Esophagus squamous epithelium (tissue), 5 donors: ENCODE measurements at places on chromosomes 3 and 15.

GRCh38 chr3:57382933-57383332, 90.4 kb upstream of the ASB14 start:
- DNase-seq = no peak

DNA sequence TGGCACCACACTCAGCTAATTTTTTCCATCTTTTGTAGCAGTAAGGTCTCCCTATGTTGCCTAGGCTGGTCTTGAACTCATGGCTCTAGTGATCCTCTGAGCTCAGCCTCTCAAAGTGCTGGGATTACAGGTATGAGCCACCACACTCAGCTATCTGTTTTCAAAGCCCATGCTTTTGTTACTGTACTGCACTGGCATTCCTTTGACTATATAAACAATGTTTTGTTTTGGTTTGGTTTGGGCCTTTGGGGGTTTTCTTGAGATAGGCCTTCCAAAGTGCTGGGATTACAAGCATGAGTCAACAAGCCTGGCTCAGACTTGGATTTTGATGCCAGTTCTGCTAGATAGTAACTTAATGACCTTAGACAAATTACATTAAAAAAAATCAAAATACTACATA, 89.7 kb upstream of the GK5 start:
- DNase-seq = no peak

GRCh38 chr3:150049317-150049716, 78.6 kb upstream of the PFN2 start:
- no peak for DNase-seq

DNA sequence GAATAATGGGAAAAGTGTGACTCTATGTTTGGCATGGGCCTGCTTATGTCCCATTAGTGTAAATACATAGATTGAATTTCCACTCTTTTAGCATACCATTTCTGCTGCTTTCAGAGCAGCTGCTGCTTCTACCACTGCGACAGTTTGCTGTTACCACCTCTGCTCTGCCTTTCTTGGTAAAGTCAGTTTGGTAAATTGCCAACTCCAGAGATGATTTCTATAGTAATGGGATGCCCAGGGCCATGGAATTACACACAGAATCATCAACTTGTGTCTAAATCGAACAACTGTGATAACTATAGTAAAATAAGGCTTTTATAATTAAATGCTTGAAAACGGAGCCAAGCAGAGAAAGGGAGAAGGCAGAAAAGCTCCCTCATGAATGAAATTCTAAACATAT, 168.4 kb upstream of the VEPH1 start:
- DNase-seq = no peak

- DNase-seq = no peak
Measured at GRCh38 chr3:129855170-129855831, 38.2 kb downstream of the TMCC1 start.

DNA sequence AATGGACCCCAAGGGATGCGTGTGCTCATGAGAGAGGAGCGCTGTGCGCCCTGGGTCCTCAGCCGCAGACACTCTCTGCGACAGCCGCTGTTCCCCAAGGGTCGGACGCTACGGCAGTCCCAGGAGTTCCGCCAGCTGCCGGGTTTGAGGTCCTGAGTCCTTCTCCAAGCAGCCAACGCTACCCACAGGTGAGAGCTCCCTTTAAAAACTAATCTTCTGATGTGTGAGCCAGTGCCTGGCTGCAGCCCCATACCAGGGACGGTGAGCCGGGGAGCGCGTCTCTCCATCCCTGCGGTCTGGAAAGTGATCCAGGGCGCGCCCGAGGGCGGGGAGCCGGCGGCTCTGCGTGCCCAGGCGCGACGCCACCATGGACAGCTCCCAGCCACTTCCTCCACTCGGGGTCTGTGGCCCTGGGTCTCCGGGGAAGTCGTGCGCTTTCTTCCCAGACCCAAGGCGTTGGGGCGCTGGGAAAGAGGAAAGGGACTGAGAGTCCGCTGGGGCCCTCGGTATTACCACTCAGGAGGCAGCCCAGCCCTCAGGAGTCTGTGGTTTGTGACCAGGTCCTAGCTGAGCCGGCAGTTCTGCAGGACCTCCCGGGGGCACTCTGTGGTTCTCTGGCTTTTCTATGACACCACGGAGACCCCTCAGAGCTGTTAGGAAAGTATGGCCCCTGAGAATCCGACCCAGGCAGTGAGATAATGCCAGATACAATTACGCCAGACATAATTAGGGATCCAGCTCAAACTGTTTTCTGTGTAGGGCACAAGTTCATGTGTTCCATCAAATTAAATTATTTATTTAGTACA, 1.4 kb downstream of the CEMIP start:
- no peak for DNase-seq

GRCh38 chr3:181921220-181921619, 209.5 kb downstream of the SOX2 start:
- no peak for DNase-seq

GRCh38 chr3:71142441-71143161, 440.9 kb downstream of the FOXP1 start:
- no peak for DNase-seq

DNA sequence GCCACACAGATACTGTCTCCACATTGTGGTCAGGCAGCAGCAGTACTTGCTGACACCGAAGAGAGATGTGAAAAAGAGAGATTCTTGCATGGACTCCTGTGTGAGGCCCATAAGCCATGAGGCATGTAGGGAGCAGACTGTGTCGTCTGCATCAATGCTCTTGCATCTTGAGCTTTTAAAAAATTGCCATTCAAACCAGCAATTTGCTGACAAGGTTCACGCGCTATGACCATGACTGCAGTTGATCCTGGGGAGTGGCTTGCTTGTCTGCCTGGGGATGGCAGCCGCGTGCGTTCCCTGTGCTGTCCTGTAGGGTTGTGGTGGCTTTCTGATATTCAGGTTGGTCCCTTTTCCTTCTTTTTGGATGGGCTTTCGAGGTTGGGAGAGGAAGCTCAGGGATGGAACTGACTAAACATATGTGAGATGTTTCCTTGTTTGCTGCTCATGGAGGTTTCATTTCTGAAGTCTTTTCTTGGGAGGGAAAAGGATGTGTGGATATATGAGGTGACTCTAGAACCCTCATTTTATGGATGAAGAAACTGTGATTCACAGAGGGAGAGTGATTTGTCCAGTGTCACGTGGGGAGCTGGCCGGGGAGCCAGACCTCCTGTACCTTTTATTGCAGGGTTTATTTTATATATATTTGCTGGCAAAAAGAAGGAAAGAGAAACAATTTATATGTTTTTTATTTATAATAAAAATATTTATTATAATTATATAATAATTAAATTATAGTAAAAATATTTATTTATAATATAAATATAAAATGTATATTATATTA, 48.6 kb downstream of the LPP start:
- no peak for DNase-seq

GRCh38 chr3:89116476-89116875, 9.1 kb downstream of the EPHA3 start:
- DNase-seq = no peak

- DNase-seq = no peak
Measured at GRCh38 chr3:196235452-196236122, 19.3 kb downstream of the SLC51A start.

GRCh38 chr3:42996633-42997075, 17.5 kb downstream of the GASK1A start:
- DNase-seq = no peak

GRCh38 chr15:70432924-70433495, 330.3 kb downstream of the UACA start:
- no peak for DNase-seq

DNA sequence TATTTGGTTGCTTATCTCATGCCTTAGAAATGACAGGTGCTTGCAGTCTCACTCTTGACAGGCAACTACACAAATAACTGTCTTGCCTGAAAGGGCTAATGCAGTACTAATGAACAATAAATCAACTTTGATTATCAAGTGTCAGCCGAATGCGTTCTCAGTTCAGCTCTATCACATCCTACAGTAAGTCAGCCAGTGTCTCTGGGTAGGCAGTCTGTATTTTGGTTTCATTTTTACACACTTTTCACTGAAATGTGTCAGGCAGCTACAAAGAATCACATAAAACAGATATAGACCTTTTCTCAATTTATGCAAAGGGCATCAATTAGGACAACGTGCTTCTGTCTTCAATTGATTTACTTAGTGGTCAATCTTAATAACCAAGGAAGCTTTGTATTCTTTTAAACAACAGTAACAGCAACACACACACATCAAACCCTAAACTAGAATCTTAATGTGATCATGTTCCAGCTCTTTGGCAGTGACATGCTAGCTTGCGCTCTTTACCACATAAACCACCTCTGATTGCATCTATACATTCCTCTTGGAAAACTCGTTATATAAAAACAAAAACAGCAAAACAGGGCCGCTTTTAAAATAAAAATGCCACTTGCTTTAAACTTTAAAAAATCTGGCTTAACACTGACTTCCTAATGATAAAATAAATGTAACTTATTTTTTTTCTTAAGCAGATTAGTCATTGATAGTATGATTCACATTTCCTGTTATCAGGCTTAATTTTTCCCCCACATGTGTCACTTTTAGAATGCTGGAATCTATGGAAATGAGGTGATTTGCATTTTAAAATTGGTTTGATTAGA, 520.4 kb downstream of the FOXP1 start:
- no peak for DNase-seq

- no peak for DNase-seq
Measured at GRCh38 chr15:93449798-93450197, 360.8 kb upstream of the RGMA start.

DNA sequence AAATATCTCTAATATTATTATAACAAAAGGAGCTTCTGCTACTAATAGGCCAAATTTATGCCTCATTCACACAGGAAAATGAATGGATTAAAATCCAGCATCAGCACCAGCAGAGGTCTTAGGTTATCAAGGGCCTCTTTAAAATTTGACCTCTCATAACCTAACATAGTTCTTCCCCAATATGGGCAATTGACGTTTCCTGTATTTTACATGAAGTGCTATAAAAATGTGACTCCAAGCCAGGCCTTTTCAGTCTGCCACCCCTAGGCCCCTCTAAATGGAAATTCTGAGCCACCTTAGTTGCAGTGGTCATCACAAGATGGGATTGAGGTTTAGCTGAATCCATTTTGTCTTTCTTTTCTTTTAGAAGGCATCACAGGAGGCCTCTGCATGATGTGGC, 70.1 kb downstream of the CASR start:
- DNase-seq = no peak
